ENCODE measurements at places on chromosomes 16 and 17. TPM values are rescaled to one million over a fixed set of nuclear protein-coding genes. Genes with fewer than 3 reads are reported as not detected.

The KRT17 gene
- polyA plus RNA-seq: 1.7 TPM

The C16orf89 gene
- 6.0 TPM for polyA plus RNA-seq

The KRT28 gene
- polyA plus RNA-seq: not detected

The BRIP1 gene
- polyA plus RNA-seq: 8.4 TPM

The CACNG5 gene
- polyA plus RNA-seq: 1.8 TPM

The HOXB5 gene
- 49.2 TPM for polyA plus RNA-seq

The CSH2 gene
- polyA plus RNA-seq: not detected

DNA sequence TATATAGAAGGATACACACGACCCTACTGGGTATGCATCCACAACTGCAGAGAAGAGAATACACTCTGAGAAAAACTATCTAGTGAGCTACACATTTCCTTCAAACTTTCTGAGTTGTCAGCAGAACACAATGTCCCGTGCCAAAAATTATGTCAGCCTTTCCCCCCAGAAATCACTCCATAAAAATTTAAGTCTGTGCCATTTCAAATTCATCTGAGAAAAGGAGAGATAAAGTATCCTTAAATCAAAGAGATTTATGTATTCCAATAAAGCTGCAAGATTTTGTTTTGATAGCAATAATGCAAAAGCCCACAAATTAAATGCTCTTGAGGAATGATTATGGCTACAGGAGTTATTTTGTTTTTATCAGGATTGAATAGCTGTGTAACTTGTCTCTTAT, 760.1 kb downstream of the CDH11 start:
- DNase-seq: no peak

DNA sequence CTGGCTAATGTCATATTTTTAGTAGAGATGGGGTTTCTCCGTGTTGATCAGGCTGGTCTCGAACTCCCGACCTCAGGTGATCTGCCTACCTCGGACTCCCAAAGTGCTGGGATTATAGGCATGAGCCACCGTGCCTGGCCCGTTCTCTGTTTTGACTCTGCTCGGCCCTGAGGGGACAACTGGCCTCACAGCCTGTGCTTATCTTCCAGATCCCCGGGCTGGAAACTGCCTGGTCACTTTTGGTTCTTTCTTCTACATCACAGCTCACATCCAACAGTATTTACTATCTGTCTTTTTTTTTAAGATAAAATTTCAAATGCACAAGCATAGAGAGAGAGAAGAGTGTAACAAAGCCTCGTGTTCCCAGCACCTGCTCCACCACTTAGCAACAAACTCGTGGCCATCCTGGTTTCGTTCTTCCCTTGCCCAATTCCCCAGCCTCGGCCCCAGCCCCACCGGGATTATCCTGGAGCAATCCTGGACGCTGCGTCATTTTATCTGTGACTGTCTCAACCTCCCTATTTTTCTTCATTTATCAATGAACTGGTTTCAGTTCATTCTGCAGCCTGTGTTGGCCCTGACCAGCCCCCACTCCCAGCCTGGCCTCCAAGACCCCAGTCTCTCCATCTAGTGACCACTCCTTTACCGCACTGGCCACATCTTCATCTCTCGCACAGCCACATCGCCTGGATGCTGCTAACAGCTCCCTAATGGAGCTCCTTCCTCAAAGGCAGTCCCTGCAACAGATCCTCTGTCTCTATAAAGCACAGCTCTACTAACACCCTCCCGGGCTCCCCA, 21.1 kb downstream of the PIMREG start:
- DNase-seq: no peak

GRCh38 chr16:63403792-63404191, 1367.6 kb upstream of the CDH8 start:
- DNase-seq: no peak

- no peak for DNase-seq
Measured at GRCh38 chr17:81493198-81494038, 19.2 kb downstream of the ACTG1 start.

DNA sequence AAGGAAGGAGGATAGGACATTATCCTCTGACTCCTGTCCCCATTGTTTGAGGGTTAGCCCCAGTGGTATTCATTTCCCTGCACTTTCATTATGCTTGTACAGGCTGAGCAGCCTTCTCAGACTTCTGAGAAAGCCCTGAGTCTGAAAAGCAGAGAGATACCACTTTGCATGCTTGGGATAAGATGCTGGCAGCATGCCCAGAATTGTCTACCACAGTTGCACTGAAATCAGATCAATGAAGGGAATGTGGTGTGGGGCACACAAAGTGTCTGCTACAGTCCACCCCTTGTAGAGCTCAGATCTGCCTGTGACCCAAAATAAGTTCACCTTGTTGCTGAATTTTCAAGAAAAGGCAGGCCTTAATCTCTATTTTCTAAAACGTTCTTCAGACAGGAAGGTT, 160.6 kb downstream of the CCT6B start:
- DNase-seq: no peak

DNA sequence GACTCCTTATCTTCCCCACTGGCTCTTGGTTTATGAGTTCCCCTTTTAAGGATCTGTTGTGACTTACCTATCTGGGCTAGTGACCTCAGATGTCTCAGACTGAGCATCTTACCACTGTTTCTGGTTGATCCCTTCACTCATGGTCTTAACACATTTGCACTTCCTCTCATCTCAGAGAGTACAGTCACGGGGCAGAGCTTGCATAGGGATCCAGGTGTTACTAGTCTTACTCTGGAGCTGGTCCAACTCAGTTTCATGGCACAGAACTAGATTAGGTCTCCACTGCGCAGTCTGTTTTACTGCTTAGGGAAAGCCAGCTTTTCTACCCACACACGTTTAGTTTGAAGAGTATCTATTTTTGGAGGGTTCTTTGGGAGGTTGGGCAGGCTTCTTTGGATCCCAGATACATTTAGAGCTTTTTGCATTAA, 10.2 kb downstream of the GABARAPL2 start:
- no peak for DNase-seq

DNA sequence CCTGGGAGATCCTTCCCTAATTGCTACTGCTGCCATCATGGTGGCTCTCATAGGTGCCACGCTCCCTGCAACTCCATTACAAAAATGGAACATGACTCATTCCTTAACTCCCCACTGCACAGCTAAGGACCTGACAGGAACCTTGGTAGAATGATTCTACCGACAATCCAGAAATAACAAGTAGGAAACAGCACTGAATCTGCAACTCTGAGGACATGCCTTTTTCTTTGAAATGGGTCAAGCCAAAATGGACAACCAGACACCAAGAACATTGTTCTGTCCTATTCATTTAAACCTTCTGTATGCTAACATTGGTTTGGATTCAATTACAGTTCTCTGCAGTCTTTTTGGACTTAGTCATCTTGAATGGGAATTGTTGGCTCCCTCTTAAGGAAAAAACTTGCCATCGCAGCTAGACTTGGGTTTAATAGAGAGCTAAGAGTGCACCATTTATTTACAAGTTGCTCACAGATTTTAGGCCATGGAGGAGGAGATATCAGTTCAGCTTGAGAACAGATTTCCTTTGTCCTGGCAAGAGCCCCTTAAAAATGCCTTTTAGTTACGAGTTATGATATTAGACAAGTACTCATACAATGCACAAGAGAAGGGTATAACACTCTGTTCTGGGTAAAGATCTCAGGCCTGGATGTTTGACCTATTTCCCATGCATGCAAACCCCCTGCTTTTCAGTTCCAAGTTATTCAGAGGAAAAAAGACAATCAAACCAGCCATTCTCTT, 20.9 kb upstream of the NSRP1 start:
- DNase-seq: no peak

- no peak for DNase-seq
Measured at GRCh38 chr16:54932737-54933254, 2.1 kb downstream of the IRX5 start.

- no peak for DNase-seq
Measured at GRCh38 chr16:88430524-88431446, 22.3 kb upstream of the ZFPM1 start.

DNA sequence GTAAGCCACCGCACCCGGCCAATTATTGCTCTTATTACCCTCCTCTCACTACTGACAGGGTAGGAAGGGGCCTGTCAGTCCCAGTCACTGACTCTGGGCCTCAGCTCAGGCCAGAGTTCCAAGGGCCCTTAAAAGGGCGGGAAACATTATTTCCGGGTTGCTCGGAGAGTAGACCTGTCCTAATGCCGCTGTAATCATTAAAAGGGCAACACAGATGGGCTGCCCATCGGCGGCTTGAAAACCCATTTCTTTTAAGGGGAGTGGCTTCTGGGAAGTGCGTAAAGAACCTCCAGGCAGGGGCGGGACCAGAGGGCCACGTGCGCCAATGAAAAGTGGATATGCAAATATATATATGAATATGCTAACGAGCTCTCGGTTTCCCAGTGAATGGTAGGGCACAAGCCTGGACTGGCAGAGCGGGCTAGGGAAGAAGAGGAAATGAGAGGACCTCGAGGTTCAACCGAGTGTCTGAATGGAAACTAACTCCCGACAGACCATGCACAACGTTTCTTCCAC, 26.6 kb downstream of the PIPOX start:
- DNase-seq: no peak

GRCh38 chr17:38861399-38861843, 7.9 kb upstream of the RPL23 start:
- DNase-seq: no peak

- DNase-seq: no peak
Measured at GRCh38 chr16:31700530-31701388, 172.8 kb upstream of the ZNF267 start.

GRCh38 chr17:66953630-66954020, 10.9 kb upstream of the CACNG4 start:
- no peak for DNase-seq

- DNase-seq: no peak
Measured at GRCh38 chr17:81553616-81554181, 1.5 kb upstream of the FAAP100 start.

DNA sequence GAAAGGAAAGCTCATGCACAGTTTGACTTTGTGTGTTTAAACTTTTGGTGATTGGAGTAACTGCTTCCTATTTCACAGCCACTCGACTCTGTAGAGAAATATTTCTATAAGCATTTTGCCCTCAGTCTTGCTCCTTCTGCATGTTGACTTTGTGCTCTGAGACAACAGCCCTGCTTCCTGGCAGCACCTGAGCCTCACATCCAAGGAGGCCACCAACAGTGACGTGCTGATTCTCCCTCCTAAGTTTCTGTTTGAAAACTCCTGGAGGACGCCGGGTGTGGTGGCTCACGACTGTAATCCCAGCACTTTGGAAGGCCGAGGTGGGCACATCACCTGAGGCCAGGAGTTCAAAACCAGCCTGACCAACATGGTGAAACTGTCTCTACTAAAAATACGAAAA, 23.9 kb upstream of the WSB1 start:
- no peak for DNase-seq

DNA sequence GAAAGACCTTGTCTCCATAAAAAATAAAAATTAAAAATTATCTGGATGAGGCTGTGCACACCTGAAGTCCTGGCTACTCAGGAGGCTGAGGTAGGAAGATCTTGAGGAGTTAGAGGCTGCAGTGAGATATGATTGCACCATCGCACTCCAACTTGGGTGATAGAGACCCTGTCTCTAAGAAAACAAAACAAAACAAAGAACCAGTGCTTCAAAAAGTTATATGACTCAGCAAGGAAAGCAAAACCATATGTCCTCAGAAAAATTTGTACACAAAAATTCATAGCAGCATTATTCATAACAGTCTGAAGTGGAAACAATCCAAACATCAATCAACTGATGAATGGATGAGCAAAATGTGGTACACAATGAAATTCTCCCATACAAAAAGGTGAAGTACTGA, 48.9 kb downstream of the SLFN5 start:
- no peak for DNase-seq

DNA sequence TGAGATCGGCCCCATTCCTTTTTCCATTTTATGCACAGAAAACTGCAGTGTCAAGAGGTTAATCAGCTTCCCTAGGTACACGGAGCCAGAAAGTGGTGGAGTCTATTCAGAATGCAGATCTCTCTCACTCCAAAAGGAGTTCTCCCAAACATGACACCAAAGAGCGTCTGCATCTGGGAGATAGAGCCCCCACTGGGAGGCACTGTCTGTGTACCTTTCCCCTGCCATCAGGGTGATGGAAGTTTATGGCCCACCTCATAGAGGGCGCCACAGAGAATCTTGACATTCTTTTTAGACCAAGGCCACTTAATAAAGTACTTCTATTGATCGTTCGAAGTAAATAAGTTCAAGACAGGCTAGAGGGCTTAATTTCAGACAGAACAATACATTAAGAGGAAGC, 493.7 kb upstream of the ERCC4 start:
- DNase-seq: no peak

GRCh38 chr17:28216528-28216927, 102.5 kb upstream of the TMEM97 start:
- no peak for DNase-seq

Measured in left renal cortex interstitium (tissue), 4 donors.